ENCODE measurements at places on chromosomes 7 and 10. TPM values are rescaled to one million over a fixed set of nuclear protein-coding genes. Genes with fewer than 3 reads are reported as not detected.

Gene PDK4
- 417 TPM for total RNA-seq

Gene SLC39A12
- total RNA-seq: 0.14 TPM

Gene ZNF736
- total RNA-seq: 14.8 TPM

Gene ENTPD1
- total RNA-seq: 15.5 TPM

Gene TMEM178B
- total RNA-seq: 4.9 TPM

- no peak overlapping the region for H3K27ac ChIP-seq
- DNase-seq: no peak
- H3K27me3 ChIP-seq: no peaks in the 10 kb centered on the region
These were observed 176.1 kb upstream of the PFKP start for GRCh38 chr10:2891073-2891769.

- H3K27ac ChIP-seq: no peak overlapping the region
- no peak overlapping the region for H3K4me3 ChIP-seq
- H3K27me3 ChIP-seq: no peaks in the 10 kb centered on the region
- peak; percentile 19 for DNase-seq
These were observed 44.4 kb upstream of the OCM2 start for GRCh38 chr7:98034081-98035035.

GRCh38 chr10:118209215-118209614, 132.9 kb downstream of the FAM204A start:
- H3K4me1 ChIP-seq: no peaks in the 10 kb centered on the region
- H3K36me3 ChIP-seq: no peaks in the 10 kb centered on the region
- H3K4me3 ChIP-seq: no peak overlapping the region
- H3K27me3 ChIP-seq: no peaks in the 10 kb centered on the region
- H3K27ac ChIP-seq: no peak overlapping the region

- no peaks in the 10 kb centered on the region for H3K4me1 ChIP-seq
- H3K36me3 ChIP-seq: no peaks in the 10 kb centered on the region
- no peaks in the 10 kb centered on the region for H3K27me3 ChIP-seq
- H3K27ac ChIP-seq: no peak overlapping the region
These were observed 148.5 kb upstream of the AKR1E2 start for GRCh38 chr10:4677296-4678021.

GRCh38 chr10:761376-761775, 71.9 kb upstream of the DIP2C start:
- DNase-seq: no peak
- no peaks in the 10 kb centered on the region for H3K36me3 ChIP-seq
- no peaks in the 10 kb centered on the region for H3K4me1 ChIP-seq

GRCh38 chr10:120949609-120950031, 98.5 kb downstream of the WDR11 start:
- peaks cover 8% of the 10 kb centered on the region for H3K4me1 ChIP-seq
- H3K27me3 ChIP-seq: no peaks in the 10 kb centered on the region
- H3K27ac ChIP-seq: no peak overlapping the region
- no peak overlapping the region for H3K4me3 ChIP-seq

DNA sequence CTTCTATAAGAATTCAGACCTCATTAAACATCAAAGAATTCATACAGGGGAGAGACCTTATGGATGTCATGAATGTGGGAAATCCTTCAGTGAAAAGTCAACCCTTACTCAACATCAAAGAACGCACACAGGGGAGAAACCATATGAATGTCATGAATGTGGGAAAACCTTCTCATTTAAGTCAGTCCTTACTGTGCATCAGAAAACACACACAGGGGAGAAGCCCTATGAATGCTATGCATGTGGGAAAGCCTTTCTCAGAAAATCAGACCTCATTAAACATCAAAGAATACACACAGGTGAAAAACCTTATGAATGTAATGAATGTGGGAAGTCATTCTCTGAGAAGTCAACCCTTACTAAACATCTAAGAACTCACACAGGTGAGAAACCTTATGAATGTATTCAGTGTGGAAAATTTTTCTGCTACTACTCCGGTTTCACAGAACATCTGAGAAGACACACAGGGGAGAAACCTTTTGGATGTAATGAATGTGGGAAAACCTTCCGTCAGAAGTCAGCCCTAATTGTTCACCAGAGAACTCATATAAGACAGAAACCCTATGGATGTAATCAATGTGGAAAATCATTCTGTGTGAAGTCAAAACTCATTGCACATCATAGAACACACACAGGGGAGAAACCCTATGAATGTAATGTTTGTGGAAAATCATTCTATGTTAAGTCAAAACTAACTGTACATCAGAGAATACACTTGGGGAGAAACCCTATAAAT, 24.1 kb downstream of the ZNF37A start:
- H3K27me3 ChIP-seq: no peaks in the 10 kb centered on the region
- no peak overlapping the region for H3K27ac ChIP-seq
- H3K4me3 ChIP-seq: no peak overlapping the region
- no peaks in the 10 kb centered on the region for H3K36me3 ChIP-seq

GRCh38 chr7:37320848-37321468, 127.7 kb downstream of the ELMO1 start:
- H3K4me3 ChIP-seq: no peak overlapping the region
- H3K4me1 ChIP-seq: no peaks in the 10 kb centered on the region
- DNase-seq: no peak
- no peaks in the 10 kb centered on the region for H3K27me3 ChIP-seq
- no peak overlapping the region for H3K27ac ChIP-seq

DNA sequence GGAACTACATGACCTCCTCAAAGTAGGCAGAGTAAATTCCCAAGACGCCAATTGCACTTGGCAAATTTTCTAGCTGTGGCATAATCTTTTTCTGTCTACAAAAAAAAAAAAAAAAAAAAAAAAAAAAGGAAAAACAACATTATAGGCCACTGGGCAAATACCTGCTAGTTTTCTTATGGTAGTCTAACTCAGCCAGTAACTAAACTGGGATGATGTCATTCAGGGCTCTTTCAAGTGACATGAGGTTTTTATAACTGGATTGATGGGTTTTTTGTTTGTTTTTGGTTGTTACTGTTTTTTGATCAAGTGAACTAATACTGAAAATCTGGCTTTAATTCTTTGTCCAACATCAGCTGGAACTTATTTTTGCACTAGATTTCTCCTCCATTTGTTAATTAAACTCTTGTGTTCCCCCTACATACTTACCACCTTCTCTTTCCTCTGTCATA, 7.4 kb upstream of the VIM start:
- H3K27ac ChIP-seq: no peak overlapping the region
- no peak overlapping the region for H3K4me3 ChIP-seq
- no peak for DNase-seq
- H3K27me3 ChIP-seq: no peaks in the 10 kb centered on the region

GRCh38 chr10:56823849-56824248, 462.8 kb upstream of the ZWINT start:
- no peak overlapping the region for H3K4me3 ChIP-seq
- H3K4me1 ChIP-seq: no peaks in the 10 kb centered on the region
- no peak overlapping the region for H3K27ac ChIP-seq
- H3K27me3 ChIP-seq: no peaks in the 10 kb centered on the region

- no peak within 1 kb of the TSS for H3K27ac ChIP-seq
- H3K36me3 ChIP-seq: no peaks in the 10 kb centered on the region
- no peak for DNase-seq
- H3K4me1 ChIP-seq: peaks cover 9% of the 10 kb centered on the region
- H3K27me3 ChIP-seq: no peaks in the 10 kb centered on the region
These were observed at the start of gene ACSL5 for GRCh38 chr10:112373912-112374338. TSS of gene ACSL5 (plus strand) at chr10:112374116. CDS start at chr10:112394947, 20,831 bp downstream.

- no peak for DNase-seq
- H3K27me3 ChIP-seq: peaks cover 60% of the 10 kb centered on the region
- H3K27ac ChIP-seq: no peak overlapping the region
- peaks cover 35% of the 10 kb centered on the region for H3K4me1 ChIP-seq
These were observed 4.3 kb upstream of the ELFN1 start for GRCh38 chr7:1665549-1666316.

GRCh38 chr10:102227050-102227449, 951 bp downstream of the ELOVL3 start:
- no peaks in the 10 kb centered on the region for H3K36me3 ChIP-seq
- no peak overlapping the region for H3K27ac ChIP-seq
- H3K4me1 ChIP-seq: peaks cover 24% of the 10 kb centered on the region

DNA sequence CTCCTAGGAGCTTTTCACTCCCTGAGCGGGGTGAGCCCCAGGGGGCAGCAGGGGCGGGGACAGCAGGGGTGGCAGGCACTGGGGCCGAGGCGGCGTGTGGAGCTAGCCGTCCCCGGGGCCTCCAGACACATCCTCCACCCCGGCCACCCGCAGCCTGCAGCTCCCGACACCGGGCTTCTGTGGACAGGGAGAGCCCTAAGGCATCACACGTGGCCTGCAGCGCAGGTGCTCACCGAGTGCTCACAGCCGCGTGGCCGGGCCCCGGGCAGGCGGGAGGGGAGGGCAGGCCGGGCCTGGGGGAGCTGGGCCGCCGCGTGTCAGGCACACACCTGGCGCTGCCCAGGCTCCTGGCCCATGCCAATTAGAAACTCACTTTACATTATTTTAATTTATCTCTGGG, 51.4 kb downstream of the MICALL2 start:
- H3K4me1 ChIP-seq: no peaks in the 10 kb centered on the region
- no peak overlapping the region for H3K4me3 ChIP-seq
- no peaks in the 10 kb centered on the region for H3K36me3 ChIP-seq
- DNase-seq: no peak
- peaks cover 58% of the 10 kb centered on the region for H3K27me3 ChIP-seq

Measured in adrenal gland (tissue), 19 donors.